ENCODE measurements at places on chromosomes 4 and X.

- no peak for DNase-seq
Observed at GRCh38 chrX:9532349-9532748, 67.5 kb downstream of the TBL1X start.

- no peak for DNase-seq
Observed at GRCh38 chr4:37139987-37140386, 104.6 kb upstream of the NWD2 start.

GRCh38 chrX:126170720-126171119 lies 4.6 kb upstream of the DCAF12L2 start:
- no peak for DNase-seq

DNA sequence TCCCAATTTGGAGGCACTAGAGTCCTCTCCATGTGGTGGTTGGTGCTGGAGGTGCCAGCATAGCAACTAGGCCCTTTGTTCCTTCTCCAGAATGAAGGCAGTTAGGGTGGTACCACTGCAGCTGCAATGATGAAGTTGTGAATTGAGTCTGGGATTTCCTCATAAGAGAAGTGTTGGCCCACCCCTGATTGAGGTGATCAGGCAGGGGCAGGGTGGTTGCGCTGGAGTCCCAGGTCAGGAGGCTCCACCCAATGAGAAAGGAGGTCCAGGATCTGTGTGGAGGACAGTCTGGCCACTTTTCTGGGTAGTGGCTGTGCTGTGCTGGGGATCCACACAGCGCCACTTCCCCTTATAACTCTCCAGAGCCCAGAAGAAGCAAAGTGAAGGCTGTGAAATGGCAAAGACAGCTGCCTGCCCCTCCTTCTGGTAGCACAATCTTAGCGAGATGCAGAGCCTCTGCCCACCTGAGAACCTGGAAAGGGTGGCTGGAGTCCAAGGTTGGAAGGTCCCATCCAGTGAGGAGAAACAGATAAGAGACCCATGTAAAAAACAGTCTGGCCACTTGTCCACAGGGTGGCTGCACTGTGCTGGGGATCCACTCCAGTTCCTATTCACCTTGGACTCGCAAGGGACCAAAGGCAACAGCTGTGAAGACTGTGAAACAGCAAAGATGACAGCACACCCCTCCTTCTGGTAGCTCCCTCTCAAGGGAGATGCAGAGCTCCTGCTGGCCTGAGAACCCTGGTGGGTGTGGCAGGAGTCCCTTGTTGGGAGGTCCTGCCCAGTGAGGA lies 124.6 kb downstream of the RRAGB start:
- no peak for DNase-seq

DNA sequence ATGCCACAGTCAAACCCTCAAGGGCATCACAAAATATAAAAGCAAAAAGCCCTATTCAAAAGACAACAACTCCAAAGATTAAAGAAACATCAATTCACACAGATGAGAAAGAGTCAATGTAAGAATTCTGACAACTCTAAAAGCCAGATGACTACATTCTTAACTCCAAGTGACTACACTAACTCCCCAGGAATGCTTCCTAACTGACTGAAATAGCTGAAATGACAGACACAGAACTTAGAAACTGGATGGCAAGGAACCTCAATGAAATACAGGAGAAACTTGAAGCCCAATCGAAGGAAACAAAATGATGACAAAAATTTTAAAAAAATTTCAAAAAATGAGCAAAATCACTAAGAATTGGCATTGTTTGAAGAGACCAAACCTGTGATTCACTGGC lies 1047.6 kb upstream of the PCDH10 start:
- DNase-seq, result no peak

DNA sequence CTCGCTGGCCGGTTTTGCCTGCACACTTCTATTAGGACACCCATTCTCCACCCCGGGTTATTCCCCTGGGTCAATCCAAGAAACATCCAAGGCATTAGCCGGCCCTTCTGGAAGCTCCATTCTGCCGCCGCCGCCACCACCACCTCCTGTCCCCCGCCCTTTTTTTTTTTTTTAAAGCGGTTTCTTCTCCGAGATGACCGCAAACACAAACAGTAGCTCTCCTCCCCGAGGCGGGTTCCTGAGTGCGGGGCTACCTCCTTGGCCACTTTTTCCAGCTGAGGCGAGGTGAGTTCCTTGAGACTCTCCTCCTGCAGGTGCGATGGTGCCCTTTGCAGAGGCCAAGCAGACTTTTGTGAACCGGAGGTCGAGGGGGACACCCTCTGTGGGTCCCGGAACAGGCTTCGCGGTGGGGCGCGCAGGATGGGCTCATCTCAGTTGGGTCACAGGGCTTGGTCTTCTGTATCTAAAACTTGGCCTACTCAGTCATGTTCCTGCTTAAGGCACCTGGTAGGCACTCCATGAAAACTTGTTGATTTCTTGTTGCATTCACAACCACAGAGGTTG lies 930 bp downstream of the NWD2 start:
- DNase-seq, result no peak

- DNase-seq, result no peak
Observed at GRCh38 chr4:100034023-100034664, 84.1 kb upstream of the H2AZ1 start.

- DNase-seq, result peak; percentile 46
Observed at GRCh38 chrX:51395810-51396728, 63.4 kb downstream of the NUDT10 start.

- no peak for DNase-seq
Observed at GRCh38 chr4:23972187-23972586, 82.3 kb upstream of the PPARGC1A start.

Measured in CD4-positive, alpha-beta T cell (primary cell).